ENCODE measurements at places on chromosomes 4 and X.

GRCh38 chrX:142214081-142214480 lies 9.0 kb upstream of the MAGEC2 start:
- DNase-seq: no peak

GRCh38 chr4:89175611-89176010 lies 64.3 kb downstream of the TIGD2 start:
- DNase-seq: no peak

DNA sequence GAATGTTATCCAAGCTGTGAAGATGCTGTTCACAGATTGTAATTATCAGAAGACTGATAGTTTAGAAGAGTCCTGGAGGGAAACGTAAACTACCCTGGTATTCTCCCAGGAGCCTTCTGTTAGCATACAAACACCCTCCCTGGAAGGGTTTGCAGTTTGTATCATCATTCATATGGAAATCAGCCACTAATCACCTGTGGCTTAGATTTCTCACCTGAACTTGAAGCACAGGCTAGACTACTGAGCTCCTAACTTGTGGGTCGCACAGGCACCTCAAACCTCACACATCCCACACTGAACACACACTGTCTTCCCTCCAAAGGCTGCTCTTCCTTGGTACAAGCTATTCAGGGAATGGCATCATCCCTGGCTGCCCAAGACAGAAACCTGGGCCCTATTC lies 30.7 kb downstream of the SHISA3 start:
- no peak for DNase-seq

- no peak for DNase-seq
Measured at GRCh38 chrX:352181-352580, 33.6 kb upstream of the GTPBP6 start.

DNA sequence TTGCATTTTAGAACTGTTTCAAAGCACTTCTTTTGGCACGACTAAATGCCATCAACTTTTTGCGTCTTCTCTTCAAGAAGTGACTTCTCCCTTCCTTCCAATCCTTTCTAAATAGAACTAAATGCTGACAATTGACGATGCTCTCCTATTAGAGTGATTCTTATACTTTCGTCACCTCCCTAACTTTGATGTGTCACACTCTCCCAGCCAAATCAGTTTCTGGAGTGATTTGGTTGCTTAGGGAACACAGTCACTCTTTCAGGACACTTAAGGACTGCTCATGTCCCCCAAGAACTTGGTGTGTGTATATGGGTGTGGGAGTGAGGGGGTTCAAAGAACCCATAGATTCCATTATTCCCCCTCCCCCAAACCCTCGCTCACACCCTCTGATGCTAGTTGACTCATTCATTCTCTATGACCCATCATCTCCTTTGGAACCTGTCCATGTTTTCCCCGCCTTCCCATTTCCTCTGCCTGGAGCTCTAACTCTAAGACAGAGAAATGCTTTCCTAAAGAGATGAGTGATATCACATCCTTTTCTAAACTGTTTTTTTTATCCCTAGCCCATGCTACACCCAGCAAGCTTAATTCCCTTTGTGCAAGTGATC lies 26.8 kb upstream of the AREG start:
- no peak for DNase-seq

DNA sequence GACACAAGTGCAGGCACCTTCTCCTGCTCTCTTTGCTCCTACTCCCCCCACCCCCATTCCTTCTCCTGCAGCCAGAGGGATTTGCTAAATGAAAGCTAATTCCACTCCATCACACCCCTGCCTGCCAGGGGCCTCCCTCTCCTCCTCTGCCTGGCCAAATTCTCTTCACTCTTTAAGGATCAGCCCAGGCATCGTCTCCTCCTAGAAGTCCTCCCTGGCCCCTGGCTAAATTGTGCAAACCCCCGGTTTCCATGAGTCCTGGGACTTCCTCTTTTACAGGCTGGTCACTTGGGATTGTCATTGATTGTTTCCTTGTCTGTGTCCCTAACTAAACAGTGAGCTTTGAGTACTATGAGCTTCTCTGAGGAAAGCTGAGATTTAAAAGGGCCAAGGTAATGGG lies 8.7 kb upstream of the ABLIM2 start:
- no peak for DNase-seq

GRCh38 chrX:53398216-53398615 lies 24.2 kb downstream of the SMC1A start:
- no peak for DNase-seq

- no peak for DNase-seq
Measured at GRCh38 chrX:136209016-136209738, 42.0 kb downstream of the MAP7D3 start.

GRCh38 chrX:39643550-39643949 lies 454.2 kb downstream of the BCOR start:
- DNase-seq: no peak

DNA sequence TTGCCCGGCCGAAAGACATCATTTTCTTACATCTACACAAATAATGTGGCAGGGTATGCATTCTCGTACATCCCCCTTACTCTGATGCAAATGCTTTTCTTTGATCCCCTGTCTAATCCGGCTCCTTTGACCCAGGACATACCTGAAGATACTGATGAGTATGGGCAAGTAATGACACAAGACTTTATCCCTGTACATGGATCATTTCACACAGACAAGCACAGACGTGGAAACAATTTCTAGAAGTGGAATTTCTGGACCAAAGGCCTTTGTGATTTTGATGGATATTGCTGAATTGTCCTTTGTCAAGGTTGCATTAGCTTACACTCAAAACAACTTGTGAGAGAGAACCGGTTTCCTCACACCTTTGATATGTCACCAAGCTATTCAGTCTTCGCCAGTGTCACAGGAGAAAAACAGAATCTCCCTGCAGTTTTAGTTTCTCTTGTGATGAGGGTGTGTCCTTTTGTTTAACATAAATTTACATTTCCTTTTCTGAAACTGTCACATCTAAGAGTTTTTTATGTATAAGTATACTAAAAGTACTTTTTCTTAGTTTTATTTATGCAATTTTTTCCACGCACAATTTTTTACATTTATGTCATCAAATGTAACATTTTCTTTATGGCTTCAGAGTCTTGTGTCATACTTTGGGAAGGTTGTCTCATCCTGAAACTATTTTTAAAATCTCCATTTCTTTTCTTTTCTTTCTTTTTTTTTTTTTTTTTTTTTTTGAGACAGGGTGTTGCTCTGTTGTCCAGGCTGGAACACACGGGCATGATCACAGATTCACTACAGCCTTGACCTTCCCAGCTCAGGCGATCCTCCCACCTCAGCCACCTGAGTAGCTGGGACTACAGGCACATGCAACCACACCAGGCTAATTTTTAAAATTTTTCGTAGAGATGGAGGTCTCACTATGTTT lies 25.2 kb downstream of the RWDD4 start:
- no peak for DNase-seq

DNA sequence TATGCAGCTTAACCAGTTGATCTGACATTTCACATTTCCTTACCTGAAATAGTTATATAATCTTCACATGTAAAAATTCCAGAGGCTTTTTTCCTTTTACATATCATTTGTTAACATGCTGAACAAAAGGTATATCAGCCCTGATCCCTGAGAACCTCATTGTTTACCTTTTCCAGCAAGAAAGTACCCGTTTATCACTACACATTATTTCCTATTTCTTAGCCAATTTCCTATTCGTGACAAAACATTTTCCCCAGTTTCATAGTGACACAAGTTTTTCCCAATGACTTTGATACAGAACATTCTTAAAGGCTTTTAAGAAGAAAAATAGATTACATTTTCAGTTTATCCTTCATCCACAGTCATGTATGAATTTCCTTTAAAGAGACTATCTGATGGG lies 86.6 kb upstream of the DKK2 start:
- DNase-seq: no peak

GRCh38 chr4:26196567-26196966 lies 124.2 kb upstream of the RBPJ start:
- DNase-seq: no peak

DNA sequence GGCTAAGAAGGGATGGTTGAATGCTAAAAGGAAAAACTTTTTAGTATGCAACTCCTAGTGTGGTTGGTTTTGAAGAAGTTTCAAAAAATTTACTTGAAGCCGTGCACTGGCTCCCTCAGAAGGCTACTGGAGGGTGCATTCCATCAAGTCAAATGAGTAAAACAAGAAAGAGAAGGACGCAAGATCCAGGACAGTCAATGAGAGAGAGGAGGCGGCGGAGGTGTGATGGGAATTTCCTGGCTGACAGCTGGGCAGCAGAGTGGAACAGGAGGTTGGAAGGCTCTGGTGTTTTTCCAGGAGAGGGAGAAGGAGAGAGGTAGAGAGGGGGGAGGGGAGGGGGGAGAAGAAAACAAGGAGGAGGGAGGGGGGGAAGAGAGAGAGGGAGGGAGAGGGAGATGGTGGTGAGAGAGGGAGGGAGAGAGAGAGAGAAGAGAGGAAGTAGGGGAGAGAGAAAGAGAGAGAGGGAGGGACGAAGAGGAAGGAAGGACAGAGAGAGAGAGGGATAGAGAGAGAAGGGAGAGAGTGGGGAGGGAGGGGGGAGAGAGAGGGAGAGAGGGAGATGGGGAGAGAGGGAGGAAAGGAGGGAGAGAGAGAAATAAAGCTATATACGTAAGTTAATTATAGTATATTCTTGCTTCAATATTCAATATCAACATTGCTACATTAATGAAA lies 126.4 kb downstream of the SH3KBP1 start:
- no peak for DNase-seq

- DNase-seq: peak; percentile 4
Measured at GRCh38 chrX:1093121-1093520, 119.3 kb downstream of the CRLF2 start.

DNA sequence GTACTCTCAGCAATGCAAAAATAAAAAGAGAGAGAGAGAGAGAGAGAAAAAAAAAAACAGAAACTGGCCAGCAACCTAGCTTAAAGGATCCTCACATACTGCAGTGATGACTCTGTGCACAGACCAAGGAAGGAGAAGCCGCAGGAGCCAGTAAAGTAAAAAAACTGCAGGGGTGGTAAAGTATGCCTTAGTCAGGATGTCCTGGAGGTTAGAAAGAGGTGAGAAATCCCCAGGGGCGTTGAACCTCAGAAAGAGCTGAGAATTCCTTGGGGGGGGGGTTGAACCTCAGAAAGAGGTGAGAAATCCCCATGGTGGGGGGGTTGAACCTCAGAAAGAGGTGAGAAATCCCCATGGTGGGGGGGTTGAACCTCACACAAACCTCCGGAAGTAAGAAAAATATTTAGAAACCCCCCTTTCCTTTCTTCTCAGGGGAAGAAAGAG lies 48.0 kb downstream of the MAGEA9 start:
- no peak for DNase-seq

DNA sequence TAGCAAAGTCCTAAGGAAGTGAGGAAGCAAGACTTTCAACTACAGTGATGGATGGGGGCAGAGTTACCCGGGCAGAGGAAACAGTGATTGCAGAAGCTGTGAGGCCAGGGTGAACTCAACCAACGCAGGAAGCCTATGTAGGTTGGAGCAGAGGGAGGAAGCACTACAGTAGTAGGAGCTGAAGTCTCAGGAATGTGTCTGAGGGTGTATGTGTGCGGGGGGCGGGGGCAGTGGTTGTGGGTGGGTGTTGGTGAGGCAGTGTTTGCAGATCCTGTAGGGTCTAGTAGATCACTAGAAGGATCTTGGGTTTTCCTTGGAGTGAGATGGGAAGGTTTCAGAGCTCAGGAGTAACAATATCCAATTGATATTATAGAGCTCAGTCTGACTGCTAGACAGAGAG lies 9.9 kb upstream of the MID1 start:
- no peak for DNase-seq
